ENCODE measurements at places on chromosomes 3 and 15.

- no peak for DNase-seq
These were observed 33.2 kb upstream of the ACP3 start for GRCh38 chr3:132283916-132284405.

GRCh38 chr3:126180477-126181397, at the start of gene ALDH1L1:
TSS of gene ALDH1L1 (minus strand) at chr3:126180586. CDS start at chr3:126160979, 19,607 bp downstream.
- no peak for DNase-seq

DNA sequence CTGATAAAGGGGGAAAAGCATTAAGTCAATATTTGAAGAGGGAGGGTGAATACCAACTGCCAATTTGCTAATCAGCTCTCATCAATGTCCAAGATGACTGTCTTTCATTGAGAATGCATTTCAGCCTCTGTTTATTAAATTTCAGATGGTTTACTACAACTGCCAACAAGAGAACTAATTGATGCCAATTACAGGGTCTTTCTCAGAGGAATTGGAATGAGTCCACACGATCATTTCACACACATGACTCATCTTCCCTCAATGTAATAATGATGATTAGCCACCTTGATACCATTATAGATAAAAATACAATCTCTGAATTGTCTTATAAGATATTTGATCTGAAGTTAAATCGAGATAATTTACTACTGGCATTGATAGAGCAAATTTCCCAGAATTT, 1274.4 kb downstream of the ROBO2 start:
- no peak for DNase-seq

DNA sequence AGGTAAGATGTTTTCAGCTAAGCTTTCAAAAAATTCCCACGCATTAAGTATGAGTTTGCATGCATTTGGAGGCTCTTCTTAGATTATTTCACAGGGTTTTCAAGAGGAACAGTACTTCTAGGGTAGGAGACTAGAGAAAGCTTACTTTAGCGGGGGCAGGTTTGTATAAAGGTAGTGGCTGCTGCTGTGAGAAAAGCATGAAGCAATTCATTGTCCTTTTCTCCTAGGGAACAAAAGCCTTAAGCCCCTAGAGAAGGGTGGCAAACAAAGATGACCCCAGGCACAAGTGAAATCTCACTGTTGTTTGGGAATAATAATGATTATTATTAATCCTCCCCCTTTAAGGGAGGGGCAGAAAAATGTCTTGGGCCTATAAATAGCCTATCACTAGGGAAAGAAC, 310.7 kb downstream of the DIPK2A start:
- DNase-seq, result no peak

- DNase-seq, result peak; percentile 14
These were observed 538 bp downstream of the ATOSA start for GRCh38 chr15:52678468-52679231.

- DNase-seq, result no peak
These were observed 44.9 kb upstream of the DGKG start for GRCh38 chr3:186406669-186407635.

- DNase-seq, result no peak
These were observed 15.4 kb downstream of the TMEM44 start for GRCh38 chr3:194617827-194618226.

DNA sequence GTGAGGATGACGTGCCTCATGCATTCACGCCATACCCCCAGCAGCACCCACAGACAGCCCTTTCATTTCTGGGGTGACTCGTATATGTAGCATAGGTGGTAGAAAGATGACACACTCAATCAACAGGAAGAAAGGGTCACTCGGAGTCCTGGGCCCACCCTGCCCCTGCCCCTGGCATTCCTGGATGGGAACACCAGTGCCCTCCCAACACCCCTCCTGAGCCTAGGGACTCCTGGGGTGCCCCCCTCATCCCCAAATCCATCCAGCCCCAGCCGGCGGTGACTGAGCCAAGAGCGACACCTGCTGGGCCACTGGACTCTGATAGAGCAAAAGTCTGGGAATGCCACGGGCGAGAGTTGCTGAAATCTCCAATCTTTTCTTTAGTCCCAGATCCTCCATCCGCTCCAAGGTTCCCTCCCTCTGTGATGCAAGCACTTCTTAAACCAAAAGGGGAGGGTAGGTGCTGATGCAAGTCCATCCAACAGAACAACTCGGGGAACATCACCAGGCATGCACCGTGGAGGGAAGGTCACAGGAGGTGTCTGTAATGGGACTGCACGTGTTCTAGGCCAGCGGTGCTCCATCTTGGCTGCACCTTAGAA, 31.1 kb downstream of the ACAN start:
- DNase-seq, result peak; percentile 13

- DNase-seq, result no peak
These were observed 1.6 kb upstream of the ULK3 start for GRCh38 chr15:74844319-74845207.

DNA sequence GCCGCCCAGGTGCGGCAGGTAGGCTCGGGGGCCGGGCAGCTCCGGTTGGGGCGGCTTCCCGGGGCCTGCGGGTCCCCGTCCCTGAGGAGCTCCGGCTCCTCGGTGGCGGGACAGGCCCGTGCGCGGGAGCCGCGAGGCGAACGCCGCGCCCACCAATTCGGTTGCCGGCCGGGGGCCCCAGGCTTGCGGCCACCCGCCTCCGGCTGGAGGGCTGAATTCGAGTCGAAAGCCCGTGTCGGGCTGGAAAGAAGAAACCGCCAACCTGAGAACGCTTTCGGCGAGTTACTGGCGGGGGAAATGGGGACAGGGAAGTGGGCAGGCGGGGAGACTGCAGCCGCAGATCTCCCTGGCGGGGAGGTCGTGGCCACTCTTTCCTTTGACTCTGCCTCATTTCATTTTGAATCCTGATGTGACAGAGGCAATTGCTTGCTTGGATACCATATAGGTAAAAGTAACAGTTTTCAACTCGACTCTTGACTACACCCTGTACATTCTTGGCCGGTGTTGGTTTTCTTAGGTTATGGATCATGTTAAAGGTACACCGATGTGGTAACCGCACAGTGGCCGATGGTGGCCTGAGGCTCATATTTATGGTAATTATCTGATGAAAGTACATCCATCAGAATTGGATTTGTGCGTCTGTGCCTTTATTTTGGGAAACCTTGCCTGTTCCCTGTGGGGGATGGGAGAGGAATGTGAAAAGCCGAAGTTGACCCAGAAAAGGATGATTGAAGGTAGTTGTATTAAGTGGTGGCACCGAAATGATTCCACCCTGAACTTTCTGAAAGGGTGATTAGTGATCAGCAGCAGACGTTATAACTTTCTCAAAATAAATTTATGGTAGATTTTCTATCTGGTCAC, 1.7 kb downstream of the B3GNT5 start:
- no peak for DNase-seq

DNA sequence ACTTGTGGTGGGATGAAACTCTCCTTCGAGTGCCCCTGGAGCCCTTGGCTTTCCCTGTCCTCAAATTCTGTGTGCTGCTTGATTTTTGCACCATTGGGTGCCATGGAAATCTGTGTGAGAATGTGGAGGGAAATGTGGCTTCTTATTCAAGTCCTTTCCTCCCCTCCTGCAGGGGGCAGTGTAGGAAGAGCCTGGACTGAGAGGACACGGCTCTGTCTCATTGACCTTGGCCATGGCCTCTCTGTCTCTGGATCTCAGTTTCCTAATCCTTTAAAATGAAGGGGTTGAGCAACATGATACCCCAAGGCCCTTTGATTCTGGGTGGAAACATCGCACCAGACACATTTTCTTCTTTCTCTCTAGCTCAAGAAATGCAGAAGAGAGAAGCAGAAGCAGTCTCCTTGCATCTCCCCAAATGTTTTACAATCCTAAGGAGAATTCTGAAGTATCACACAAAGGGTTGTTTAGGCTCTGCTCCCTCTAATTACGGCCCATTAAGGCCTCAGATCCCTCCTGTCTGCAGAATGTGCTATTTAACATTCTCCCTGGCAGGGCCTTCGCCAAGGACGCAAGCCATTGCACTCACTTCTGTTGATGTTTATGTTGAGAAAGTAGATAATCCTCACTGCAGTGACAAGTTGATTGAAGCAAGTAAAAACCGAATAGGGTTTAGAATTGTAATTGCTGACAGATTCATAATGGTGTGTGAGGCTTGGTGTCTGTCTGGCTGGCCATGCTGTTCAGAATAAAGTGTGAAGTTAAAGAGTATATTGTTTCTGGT, 169.1 kb downstream of the TPRG1 start:
- DNase-seq, result no peak

- DNase-seq, result no peak
These were observed 6.3 kb downstream of the XCR1 start for GRCh38 chr3:46020766-46021510.

DNA sequence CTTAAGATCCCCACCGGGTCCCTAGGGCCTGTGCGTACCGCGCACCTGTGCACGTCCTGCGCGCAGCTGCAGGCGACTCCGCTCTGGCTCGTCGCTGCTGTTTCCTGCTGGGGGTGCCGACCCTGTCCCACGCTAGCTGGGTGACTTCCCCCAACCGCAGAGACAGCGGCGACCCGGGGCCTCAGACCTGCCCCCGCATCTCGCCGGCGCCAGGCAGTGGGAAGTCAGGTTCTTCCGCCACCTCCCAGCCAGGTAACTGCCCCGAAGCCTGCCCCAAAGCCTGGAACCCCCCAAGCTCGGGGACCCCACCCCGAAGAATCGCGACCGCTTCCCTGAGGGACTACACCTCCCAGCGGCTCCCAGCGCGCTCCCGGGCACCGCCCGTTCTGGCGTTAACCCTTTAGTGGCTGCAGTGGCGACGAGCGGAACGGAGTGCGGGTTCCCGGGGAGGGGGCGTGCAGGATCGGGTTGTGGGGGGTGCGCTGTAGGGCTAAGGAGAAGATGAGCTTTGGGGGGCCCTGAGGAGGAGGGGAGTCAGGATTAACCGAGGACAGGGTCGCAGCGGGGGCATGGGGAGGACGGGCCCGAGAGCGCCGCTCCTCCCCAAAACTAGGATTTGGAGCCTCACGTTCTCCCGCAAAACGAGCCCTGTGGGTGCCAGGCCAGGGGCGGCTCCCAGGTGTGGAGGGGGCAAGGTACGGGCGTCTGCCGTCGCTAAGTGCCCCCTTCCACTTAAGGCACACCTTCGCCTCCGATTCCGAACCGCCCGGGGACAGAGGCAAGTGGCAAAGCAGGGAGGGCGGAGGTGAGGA, 589 bp downstream of the NEIL1 start:
- peak; percentile 11 for DNase-seq

DNA sequence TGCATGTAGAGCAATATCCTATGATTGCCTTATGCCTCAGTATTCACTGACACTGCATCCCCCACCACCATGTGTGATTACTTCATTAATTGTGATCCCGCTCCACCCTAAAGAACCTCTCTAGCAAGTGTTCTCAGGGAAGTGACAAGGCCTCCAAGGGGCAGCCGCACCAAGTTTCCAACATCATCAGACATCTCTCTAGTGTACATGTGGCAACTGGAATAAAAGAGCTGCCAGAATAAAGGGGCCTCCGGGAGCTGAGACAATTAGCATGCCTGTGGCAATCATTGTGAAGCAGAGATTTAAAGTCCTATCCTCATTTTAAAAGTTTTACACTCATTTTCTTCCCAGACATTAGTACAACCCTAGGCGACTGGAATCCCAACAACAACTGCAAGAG, 902.1 kb upstream of the SEMA6D start:
- DNase-seq, result no peak

DNA sequence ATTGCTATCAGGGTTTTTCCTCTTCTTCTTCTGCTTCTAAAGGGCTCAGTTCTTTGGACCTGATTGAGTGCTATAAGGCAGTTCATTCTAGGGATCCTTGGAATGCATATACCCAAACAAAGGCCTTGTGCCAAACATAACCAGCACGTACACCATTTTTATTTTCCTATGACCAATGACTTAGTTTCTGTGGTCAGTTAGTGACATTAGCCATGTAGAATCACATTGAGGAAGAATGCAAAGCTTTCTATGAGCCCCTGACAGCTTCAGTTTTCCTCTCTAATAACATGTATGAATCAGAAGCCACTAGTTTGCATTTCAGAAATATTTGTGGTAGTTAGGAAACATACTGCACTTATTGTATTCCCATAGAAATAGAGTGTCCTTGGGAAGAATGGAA, 240.0 kb downstream of the THRB start:
- DNase-seq, result no peak

DNA sequence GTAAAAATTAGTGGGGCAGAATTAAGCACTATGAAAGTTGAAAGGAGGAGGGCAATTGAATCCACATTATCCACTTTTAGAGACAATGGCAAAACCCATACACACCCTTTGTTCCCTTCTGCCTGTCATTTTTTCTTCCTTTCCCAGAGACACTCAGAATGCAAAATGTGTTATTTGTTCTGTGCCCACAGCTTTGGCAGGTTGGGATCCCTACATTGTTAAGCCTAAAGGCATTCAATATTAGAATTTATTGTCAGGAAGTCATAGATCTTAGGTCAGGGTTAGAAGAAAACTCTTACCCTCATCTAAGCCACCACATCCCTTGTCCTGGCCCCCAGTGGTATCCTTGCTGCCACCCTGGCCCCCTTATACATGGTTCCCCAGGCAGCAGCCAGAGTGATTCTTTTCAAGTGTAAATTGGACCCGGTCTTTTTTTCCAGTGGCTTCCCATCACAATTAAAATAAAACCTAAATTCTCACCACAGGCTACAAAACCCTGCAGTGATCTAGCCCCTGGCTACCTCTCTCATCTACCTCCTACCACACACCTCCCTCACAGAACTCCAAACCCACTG, 470.1 kb upstream of the ATP11B start:
- DNase-seq, result no peak

GRCh38 chr3:933326-933725, 159.5 kb upstream of the CNTN6 start:
- no peak for DNase-seq

DNA sequence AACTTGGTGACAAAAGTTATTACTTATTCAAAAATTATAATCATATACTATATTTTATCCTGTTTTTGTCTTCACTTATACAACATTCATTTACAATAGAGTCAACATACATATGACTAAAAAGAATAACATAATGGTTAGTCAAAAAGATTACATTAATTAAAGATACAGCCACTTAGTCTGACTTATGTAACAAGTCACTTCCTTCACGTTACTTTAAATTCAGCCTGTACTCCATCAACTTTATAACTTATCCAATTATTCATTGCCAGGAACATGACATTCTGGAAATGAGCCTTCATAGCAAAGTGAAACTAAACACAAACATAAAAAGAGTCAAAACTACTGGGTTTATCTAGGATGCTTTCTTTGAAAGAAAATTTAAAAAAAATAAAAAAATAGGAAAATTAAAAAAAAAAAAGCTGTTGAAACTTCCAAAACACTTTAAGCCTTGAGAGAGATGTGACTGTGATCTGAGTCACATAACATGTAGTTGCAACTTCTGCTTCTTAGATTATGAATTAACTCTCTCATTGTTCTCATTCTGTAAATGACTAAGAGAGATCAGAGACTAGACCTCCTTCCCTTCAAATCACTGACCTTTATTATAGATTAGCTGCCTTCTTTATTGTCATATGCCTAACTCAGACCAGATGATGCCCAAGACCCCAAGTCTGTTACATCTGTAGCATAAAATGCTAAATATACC, 107.8 kb downstream of the MYRIP start:
- DNase-seq, result no peak
